ENCODE measurements at places on chromosomes 3 and 15.
A peak's percentile ranks its signal among the peaks of the same experiment; 100 is the strongest.

- DNase-seq: no peak
Observed at GRCh38 chr3:42394579-42395288, 15.7 kb downstream of the LYZL4 start.

GRCh38 chr15:68415061-68415460 is 16.9 kb downstream of the ITGA11 start:
- peak; percentile 25 for DNase-seq

- DNase-seq: no peak
Observed at GRCh38 chr15:82890338-82890994, 62.1 kb downstream of the HOMER2 start.

DNA sequence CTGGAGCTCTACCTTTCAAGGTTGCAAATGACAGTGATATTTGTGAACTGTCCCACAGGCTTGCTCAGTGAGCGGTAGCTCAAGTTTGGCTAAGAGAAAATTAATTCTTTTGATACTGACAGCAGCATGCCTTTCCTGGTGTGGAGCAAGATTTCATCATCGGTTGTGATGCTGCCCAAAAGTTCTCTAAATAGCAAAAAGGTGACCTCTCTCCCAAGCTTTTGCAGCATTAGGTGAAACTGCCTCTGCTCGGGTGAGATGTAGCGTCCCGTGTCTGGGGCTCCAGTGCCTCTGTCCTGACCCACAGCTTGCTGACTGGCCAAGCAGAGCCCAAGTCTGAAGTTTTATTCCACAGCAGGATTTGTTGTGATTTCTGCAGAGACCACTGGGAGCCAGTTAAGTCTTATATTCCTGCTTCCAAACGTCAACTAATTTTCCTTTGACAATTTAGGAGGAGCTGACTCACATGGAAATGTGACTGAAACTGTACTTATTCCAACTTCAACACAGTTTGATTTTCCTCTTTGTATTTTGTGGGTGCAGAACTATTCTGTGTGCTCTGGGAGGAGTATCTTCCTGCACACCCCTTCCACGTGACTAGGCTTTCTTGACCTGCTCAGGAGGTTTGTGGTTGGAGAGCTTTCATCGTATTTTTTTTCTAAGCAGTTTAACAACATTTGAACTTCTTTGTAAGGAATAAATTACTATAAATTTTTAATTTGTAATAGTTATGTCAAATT is 5.9 kb downstream of the SYNM start:
- no peak for DNase-seq

GRCh38 chr3:149487598-149488197 is 13.2 kb downstream of the TM4SF4 start:
- DNase-seq: no peak

DNA sequence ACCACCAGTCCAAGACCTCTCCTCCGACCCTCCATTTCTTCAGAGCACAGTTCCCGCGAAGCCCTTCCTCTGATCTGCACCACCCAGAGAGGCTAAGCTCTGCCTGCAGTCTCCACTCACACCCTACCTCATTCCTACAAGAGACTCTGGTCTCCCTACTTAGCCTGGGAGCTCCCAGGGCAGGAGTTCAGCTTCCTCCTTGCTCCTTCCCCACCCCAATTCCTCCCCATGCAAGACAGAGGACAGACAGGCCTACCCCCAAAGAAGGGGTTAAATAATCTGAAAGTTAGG is 12.6 kb upstream of the VIPR1 start:
- DNase-seq: no peak

- no peak for DNase-seq
Observed at GRCh38 chr3:78972617-78973301, 795.0 kb downstream of the ROBO1 start.

- DNase-seq: no peak
Observed at GRCh38 chr15:39998511-39999077, 40.4 kb downstream of the SRP14 start.

DNA sequence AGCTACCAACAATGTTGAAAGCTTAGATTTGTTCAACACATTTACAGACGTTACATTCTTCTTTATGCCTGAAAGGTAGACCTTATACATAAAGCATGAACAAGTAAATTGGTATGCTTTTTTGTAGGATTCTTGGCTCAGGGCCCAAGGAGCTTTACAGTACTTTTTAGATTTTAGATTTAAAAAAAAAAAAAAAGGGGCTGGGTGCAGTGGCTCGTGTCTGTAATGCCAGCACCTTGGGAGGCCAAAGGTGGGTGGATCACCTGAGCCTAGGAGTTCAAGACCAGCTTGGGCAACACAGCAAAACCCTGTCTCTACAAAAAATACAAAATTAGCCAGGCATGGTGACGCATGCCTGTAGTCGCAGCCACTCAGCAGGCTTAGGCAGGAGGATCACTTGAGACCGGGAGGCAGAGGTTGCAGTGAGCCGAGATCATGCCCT is 39.7 kb downstream of the MEF2A start:
- DNase-seq: no peak

DNA sequence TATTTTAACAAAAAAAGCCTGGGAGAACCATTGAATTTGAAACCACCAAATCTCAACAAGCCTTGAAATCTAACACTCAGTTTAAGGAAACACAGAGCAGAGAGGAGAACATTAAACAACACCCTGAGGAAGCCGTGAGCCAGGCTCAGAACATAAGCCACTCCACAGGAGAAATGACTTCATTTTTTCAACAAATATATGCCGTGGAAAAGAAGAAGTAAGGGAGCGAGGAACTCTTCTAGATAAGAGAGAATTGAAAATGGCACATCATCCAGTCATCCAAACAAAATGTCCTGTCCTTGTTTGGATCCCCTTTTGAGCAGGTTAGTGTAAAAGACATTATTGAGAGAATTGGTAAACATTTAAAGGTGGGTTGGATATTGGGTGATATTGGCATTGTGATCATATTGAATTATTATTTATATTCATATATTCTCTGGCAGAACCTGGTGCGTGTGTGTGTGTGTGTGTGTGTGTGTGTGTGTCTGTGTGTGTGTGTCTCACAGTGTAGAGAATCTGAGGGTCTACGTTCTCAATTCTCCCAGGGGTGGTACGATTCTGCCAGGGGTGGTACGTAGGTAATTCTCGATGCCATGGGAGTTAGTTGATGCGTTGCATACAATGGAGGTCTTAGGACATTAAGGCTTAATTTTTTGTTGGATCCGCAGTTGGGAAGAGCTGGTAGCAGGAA is 94.4 kb downstream of the ST6GAL1 start:
- DNase-seq: no peak

DNA sequence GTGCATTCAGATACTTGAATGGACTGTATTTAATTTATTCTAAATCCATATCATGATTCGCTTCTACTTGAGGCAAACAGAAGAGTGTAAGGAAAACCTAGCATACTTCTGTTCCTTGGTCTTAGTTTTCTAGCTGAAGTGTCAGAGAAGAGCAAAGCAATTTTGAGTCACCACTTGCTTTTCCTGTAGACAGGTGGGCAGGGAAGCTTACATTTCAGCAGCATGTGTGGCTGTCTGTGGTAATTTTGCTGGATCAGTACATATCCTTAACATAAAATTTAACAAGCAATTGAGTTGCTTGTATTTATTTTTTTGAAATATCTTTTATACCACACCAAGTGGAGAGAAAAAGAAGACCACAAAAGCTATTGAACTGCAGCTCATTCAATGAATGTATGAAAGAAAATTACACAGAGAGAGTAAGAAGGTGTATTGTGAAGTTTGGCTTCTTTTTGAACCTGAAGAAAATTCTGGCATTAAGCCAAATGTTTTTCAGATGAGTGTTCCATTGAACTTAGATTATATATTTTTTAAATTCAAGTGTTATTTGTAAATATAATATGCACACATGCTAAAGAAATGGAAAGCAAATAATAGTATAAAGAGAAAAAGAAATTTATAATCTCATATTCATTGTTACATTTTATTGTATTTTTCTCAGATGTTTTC is 747.6 kb downstream of the NAALADL2 start:
- DNase-seq: no peak

DNA sequence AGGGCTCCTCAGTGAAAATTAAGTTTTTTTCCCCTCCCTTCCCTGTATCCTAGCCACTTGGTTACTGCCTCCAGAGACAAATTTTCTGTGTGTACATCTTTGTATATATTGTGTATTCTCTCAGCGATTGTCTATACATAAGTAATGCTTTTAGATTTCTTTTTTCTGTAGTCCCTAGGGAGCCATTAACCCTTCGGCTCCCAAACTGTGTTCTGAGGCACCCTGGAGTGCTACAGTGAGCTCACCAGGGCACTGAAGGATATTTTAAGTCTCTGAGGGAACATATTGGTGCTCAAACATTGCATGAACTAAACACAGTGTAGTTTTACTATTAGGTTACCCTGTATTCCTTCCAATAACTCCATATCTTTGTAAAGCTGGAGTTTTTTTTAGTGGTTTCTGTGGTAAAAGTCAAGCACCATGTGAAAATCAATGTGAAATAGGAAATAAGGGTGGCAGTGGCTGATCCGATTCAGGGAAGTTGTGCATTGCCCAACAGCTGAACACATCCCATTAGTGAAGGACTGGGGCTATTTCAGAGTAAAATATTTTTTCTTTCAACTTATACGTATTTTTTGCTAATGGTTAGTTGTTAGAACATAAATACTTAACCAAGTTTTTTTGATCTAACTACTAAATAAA is 43.0 kb downstream of the USP13 start:
- no peak for DNase-seq

DNA sequence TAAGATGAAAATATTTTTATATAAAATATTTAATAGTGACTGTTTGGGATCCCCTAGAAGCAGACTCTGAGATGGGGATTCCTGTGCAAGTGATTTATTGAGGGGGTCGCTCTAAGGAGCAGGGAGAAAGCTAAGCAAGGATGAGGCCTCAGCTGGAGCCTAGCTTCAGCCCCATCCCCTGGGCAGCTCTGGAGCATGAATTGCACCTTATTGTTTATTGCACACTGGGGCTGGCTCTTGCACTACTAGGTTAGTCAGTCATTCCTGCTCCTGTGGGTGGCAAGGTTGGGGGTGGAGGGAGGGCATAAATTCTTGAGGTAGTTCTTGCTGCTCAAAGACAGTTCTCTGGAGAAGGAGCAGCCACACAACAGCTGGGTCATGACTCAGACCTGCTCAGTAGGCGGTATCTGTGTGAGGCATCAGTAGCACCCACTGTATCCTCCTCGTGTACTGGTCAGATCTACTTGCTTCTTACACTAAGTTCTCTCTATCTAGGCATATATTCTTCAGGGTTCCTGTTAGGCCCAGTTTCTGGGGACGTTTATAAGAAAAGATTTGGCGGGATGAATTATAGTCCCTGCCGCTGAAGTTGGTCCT is 27.2 kb upstream of the TNFSF10 start:
- no peak for DNase-seq

DNA sequence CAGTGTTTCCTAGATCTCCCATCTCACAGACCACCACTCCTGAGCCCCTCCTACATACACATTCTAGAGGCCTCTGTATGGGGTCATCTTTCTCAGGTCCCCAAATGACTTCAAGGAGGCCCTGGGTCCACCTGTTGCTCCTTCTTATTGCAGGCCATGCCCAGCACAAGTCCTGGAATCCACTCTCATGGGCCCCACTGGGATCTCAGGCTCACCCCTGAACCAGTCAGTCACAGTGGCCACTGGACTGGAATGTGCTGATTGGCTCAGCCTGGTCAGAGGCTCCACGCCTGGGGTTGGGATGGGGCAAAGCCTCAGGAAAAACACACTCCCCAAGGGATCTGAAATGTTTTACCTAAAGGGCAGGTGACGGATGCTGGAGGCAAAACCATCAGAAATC is 55.7 kb downstream of the SPSB4 start:
- DNase-seq: no peak

DNA sequence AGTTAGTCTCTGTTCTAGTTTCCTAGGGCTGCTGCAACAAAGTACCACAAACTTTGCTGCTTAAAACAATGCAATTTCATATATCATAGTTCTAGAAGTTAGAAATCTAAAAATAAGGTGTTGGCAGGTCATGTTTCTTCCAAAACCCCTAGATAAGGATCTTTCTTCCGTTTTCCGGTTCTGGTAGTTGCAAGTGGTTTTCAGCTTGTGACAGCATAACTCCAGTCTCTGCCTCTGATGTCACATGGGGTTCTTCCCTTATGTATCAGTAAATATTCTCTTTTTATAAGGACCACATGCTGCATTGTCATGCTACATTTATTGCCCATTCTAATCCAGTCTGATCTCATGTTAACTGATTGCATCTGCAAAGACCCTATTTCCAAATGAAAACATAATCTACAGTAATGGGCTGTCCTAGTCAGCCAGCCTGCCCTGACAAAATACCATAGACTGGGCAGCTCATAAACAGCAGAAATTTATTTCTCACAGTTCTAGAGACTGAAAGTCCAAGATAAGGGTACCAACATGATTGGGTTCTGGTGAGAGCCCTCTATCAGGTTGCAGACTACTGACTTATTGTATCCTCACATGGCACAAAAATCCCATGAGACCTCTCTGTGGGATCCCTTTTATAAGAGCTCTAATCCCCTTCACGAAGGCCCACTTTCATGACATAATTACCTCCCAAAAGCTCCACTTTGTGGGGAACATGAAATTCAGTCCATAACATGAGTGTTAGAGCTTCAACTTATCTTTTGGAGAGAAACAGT is 642.0 kb upstream of the NAALADL2 start:
- DNase-seq: no peak

- DNase-seq: no peak
Observed at GRCh38 chr3:43765521-43765971, 74.8 kb downstream of the ABHD5 start.

GRCh38 chr3:11545186-11545851 is 98.4 kb downstream of the VGLL4 start:
- DNase-seq: no peak

GRCh38 chr15:98428253-98428989 is 219.9 kb upstream of the IGF1R start:
- no peak for DNase-seq

- no peak for DNase-seq
Observed at GRCh38 chr3:47612879-47613278, 34.2 kb upstream of the CSPG5 start.

DNA sequence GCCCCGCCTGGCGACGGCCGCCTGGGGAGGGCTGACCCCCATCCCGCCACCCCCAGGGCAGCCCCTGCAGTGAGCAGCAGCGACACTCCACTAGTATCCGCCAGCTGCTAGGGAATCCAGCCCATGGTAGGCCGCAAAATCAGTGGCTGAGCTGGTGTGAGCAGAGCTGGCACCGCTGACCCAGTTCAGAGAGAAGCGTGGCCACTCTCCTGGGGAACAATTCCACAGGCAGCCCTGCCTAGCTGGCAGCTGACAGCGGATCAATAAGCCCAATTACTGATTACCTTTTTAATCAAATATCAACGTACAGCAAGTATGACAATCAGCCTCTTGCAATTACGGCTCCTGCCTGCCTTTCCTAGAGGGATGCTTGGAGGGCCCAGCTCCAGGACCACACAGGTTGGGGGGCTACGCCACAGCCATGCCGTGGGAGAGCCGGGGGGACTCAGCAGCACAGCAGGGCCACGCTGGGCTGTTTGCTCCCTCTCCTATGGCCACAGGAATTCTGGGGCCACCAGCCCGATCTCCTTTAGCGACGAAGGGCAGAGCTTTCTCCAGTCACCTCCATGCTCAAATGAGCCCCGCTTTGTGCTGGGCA is 13.9 kb downstream of the DNAJB8 start:
- DNase-seq: no peak

Measured in vagina (tissue), 2 donors.